ENCODE measurements at places on chromosomes 12 and 14.
A peak's percentile ranks its signal among the peaks of the same experiment; 100 is the strongest.

DNA sequence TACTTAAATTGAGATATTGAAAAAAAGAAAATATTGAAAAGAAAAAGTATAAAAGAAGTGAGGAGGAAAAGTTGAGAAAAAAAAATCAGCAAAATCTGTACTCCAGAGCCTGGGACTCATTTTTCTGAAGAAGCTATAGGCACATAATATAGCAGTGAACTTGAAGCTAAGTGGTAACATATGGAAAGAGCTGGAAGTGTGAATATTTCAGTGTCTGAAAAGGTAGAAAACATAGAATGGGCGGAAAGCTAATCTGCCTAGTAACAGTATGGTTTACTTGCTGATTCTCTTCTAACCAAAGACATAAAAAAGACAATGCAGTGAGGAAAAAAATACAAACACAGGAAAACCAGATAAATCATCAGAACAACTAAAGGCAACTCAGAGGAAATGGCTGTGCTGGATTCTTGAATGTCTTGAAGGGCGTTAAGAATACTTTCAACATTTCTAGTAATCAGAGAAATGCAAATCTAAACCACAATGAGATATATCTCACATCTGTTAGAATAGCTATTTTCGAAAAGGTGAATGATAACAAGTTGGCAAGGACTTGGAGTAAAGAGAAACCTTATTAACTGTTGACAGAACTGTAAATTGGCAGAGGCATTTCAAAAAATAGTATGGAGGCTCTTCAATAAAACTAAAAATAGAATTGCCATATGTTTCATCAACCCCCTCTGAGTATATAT is 784.6 kb downstream of the LRFN5 start:
- DNase-seq = no peak

- peak; percentile 59 for DNase-seq
Observed at GRCh38 chr14:102235275-102235897, 69.6 kb downstream of the MOK start.

GRCh38 chr12:113997365-113997764 is 31.2 kb upstream of the RBM19 start:
- DNase-seq = no peak

GRCh38 chr12:74794522-74794921 is 256.9 kb downstream of the ATXN7L3B start:
- DNase-seq = no peak

GRCh38 chr12:113092607-113093408 is 36.3 kb downstream of the DTX1 start:
- DNase-seq = no peak

DNA sequence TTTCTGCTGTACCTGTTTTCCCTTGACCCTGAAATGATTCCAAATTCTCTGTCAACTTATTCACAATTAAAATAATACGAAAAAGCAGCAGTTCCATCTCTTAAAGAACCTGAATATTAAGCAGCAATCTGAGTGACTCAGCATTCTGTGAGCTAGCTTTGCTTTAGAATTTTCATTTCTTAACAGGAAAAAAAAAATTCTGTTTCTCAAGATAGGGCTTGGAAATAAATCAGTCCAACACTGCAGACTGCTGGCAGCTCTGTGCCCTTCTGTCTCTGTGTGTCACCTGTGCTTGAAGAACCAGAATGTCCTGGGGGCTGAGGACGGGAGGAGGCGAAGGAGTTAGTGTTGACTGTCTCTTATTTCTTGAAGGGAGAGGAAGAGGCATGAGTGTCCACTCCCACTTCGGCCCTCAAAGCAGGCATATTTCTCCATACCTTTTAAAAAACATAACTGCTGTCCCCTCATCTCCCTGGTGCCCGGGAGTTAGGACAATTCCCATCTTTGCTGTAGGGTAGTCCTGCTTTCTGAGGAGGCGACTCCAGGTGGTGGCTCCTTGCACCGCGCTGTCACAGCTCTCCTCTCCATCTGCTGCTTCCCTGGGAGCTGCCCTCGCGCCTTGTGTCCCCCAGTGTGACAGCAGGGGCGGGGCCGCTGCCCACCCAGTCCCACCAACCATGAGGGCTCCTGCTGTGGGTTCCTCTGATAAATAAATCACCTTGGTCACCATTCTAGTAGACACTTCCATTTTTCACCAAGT is 203.1 kb downstream of the CALM1 start:
- no peak for DNase-seq

DNA sequence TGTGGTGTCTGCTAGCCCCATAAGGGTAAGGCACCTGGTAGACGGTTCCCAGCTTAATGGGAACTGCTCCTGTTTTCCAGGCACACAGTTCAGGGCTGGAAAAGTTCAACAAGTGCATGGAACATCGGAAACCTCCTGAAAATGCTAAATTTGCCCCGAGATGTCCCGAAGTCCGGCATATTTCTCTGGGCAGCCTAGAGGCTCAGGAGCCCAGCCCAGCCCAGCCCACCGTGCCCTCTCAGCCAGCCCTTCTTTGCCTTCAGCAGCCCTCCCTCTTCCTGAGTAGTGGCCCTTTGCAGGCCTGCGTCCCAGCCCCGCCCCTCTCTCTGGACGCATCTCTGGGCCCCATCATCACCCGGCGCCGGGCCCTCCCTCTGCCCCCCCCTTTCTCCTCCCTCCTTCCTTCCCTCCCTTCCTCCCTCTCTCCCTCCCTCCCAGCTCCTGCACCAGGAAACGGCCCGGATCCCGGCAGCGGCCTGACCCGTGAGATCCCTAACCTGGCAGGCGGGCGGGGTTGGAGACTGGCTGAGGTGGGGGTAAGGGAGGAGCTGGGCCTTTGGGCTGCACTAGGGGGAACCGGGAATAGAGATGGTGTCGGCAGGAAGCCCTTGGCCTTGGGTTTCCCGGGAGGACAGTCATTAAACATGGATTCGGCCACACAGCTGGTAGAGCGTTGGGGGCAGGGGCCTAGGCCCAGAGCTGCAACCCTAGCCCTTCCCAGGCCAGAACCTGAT is at the start of gene BCL2L2:
BCL2L2 (plus strand) TSS at position 422 of the 734 bp plus-strand sequence. CDS start 935 bp downstream, outside the sequence.
- no peak for DNase-seq
